ENCODE measurements at places on chromosomes 6 and 20.

- no peak for DNase-seq
Observed at GRCh38 chr6:17491416-17492142, 98.2 kb downstream of the CAP2 start.

DNA sequence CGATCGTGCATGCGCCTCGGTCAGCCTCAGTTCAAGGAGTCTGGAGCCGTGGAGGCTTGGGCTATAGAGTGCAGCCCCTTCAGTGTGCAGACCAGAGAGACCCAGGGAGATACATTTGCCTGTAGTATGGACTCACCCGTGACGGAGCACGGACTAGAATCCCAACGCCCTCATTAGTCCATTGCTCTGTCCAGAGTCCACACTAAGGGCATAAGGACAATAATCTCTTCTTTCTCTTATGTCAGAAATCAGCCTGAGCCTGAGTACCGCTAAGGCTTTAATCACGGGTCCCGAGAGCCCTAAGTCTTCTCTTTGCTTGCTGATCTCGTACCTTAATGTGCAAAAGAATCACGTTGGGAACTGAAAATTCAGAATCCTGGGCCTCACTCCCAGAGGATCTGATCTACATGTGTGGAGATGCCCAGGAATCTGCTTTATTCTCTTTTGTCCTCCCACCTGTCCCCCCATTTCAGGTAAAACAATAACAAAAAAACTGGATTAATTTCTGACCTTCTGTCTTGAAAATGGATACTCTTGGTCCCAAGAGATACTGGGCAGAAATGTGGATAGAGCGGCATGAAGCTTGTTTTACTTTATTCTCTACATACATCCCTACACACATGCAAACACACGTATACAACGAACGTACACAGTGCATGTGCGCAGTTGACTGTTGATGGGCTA is 671 bp downstream of the BPHL start:
- DNase-seq: peak; percentile 19

GRCh38 chr6:26017632-26017966 is 55.0 kb downstream of the TRIM38 start:
- peak; percentile 73 for DNase-seq

- DNase-seq: no peak
Observed at GRCh38 chr6:106490436-106490835, 129.9 kb downstream of the CRYBG1 start.

DNA sequence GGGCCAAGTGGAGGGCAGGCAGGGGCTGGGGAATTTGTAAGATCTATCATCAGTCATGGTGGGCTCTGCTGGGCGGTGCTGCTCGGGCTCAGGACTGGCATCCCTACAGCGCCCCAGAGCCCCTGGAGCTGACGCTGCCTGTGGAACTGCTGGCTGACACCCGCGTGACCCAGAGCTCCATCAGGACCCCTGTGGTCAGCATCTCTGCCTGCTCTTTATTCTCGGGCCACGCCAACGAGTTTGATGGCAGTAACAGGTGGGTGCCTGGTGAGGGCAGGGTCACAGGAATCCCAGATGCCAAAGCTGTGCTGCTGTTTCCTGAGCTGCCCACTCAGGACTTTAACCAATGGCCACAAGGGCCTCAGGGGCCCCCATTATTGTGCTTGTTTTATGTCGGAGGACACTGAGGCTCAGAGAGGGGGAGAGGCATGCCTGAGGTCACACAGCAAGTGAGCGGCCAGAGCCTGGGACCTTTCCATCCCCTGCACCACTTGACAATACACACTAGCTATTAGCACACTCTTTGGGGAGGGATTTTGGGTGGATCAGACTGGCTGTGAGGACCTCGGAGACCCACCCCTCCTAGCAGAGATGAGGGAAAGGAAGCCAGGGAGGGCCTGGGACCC is 6.3 kb downstream of the BPIFB2 start:
- DNase-seq: no peak

DNA sequence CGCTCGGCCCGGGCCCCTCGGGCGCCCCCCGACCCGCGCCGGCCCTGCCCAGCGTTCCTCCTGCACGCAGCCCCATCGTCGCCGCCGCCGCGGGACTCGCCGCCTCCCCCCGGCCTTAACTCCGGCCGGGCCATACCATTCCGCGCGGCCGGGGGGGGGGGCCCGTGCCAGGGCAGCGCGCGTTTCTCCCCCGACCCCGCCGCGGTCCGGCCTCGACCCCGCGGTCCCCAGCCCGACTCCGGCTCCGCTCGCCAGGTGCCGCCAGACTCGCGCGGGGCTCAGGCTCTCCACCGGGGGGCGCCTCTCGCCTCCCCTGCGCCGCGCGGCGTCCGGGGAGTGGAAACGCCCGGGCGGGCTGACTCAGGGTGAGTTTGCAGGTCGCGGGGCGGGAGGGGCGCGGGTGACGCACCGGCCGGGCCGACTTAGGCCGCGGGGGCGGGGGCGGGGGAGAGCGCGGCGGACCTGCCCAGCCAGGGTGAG is at the start of gene SRXN1:
Gene SRXN1 (minus strand): TSS at position 91 of the 480 bp plus-strand sequence. CDS start 15 bp downstream, at position 76.
- peak; percentile 93 for DNase-seq

DNA sequence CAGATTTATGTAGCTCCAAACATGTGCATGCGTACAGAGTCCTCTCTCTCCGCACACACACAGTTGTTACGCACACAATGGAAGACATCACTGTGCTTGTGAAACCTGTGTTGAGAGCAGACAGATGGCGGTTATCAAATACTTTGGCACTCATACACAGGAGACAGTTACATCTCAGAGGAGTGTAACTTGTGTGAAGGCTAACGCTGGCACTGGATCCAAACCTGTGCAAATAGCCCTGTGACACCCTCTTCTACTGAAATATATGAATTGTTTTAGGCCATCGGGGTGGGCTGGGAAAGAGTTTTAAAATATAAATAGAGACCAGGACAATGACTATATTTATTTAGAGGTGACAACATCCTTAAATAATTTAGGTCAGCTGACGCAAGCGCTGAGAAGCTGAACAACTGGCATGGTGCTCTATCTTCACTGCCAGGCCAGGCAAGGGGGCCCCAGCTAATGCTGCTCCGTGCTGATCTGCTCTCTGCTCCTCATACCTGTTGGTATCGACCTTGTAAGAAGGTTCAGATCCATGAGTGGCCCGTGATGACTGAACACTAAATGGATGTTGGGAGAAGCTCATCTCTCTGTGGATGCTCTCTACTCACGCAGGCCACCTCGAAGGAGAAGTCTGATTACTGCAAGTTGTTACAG is 69.4 kb downstream of the FOXC1 start:
- DNase-seq: no peak

GRCh38 chr6:25180630-25181349 is 98.4 kb upstream of the CARMIL1 start:
- no peak for DNase-seq

DNA sequence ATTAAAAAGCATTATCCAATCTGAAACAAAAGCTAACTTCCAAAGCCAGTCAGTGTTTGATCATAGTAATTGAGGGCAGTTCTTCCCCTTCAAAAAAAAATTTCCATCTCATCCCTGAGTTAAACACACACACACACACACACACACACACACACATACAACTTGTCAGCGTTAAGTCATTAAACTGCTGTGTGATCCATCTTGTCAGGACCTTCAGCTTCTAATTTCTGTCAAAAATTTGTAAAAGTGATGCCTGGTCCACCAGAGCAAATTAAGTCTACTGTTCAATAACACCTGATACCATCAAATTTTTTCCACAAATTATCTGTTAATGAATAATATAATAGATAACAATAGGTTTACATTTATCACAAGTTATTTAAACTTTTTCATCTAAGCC is 198.7 kb downstream of the GPX5 start:
- no peak for DNase-seq

DNA sequence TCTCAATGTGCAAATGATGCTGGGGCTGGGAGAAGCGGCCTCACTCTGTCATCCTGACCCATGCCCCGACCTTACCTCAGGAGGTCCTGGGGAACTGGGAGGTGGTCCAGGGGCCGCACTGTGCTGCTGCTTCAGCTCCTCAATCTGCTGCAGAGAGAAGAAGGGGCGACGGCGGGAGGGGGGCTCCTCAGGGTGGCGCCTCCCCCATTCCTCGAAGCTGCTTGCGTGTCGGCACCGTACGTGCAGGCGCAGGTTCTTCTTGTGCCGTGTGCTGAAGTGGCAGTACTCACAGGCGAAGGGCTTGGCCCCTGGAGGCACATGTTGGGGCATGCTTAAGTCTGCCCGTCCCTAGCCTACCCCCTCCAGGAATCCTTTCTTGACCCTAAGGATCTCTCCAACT is 12.9 kb downstream of the ZNF335 start:
- DNase-seq: no peak
